NCI-H1436 (cell line): ENCODE measurements at places on chromosomes 6 and 20.

GRCh38 chr20:58828136-58828535, 22.6 kb downstream of the GNAS-AS1 start:
- DNase-seq, result no peak

DNA sequence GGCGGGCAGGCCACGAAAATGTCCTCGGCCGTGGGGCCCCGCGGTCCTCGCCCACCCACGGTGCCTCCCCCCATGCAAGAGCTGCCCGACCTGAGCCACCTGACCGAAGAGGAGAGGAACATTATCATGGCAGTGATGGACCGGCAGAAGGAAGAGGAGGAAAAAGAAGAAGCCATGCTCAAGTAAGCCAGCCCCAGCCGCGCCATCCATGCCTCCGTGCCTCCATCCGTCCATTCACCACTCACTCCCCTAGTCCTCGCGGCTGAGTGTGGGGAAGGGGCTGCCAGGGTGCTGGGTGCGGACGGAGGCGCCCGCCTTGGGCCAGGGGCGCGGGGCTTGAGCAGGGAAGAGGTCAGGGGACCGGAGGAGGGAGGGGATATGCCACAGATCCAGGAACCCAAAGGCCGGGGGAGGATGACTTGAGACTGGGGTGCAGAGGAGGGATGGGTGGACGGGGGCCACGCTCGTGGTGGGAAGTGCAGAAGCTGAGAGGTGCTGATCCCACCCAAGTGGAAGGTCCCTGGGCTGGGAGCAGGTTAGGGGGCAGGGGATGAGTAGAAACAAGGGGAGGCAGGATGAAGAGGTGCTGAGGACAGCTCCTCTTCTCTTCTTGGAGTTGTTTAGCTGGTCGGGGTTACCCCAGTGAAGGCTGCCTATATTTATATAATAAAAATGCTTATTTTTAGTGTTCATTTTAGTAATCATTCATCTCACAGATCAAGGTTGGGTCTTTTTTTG, 825 bp downstream of the RIMS1 start:
- no peak for DNase-seq

GRCh38 chr6:157390273-157391060, 9.5 kb downstream of the ZDHHC14 start:
- DNase-seq, result no peak

- no peak for DNase-seq
Measured at GRCh38 chr20:31835977-31836852, 9.2 kb downstream of the FOXS1 start.

- DNase-seq, result peak; percentile 82
Measured at GRCh38 chr6:18990059-18990978, 603.2 kb downstream of the RNF144B start.

DNA sequence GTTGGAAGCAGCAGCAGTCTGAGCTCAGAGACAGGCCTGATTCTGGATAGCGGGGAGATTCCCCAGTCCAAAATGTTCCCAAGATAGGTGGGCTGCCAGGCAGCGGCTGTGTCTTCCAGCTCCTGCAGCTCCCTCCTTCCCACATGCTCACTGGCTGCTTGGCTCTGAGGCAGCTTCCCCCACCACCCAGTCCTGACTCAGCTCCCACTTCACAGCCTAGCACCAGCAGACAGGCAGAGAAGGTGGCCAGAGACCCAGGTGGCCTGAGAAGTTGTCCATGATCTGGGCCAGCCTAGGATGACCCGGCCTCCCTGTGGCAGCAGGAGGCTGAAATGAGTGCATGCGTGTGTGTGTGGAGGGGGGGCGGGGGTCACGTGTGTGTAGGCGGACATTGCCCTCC, 94.9 kb downstream of the MDGA1 start:
- no peak for DNase-seq

DNA sequence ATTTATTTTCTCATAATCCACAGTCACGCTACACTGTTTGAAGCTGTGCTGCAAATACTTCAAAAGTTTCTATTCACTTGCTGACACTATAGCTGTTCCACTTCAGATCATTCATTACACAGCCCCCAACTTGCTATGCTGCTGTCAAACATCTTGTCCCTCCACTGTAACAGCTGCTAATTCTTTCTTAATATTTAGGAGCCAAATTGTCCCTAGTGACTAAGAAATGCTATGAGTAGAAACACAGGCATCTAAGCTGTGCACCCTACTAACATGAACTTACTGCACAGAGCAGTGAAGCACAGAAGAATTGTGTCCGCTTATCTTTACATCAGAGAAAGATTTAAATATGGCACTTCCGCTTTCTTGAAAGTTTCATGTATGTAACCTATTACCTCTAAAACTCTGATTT, 91.3 kb downstream of the PDE10A start:
- DNase-seq, result no peak

GRCh38 chr6:148563066-148563465, 183.8 kb upstream of the UST start:
- no peak for DNase-seq

- no peak for DNase-seq
Measured at GRCh38 chr20:13638162-13638495, 603 bp downstream of the TASP1 start.

DNA sequence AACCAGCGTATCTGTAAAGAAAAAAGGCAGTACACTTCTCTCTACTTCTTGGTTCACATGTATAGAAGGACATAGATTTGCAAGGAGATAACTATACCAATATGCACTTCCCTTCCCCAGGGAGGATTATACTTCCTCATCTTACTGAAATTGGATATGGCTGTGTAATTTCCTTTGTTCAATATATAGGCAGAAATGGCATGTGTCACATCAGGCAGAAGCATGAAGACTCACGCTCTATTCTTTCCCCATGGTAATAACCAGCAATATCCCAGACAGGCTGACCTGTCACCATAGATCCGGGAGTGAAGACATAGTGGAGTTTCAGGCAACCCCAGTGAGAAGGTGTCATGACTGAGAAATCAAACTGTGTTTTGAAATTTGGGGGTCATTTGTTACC, 518.3 kb downstream of the KIF16B start:
- no peak for DNase-seq

GRCh38 chr20:25022680-25023079, 30.1 kb upstream of the APMAP start:
- no peak for DNase-seq

DNA sequence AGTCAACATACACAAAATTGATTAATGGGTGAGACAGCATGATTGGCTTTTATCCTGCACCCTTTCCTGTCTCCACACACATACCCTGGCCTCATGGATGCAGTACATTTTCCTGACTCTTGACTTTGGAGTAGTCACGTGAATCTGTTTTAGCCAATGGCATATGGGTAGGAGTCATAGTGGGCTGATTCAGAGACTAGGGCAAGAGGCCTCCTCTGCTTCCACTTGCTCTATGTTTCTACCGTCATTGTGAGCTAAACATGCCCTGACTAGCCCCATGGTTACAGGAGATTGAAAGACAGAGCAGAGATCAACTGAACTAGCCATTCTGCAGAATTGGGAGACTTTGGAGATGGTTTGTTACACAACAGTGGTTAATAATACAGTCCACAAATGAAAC, 850.0 kb downstream of the DHX35 start:
- no peak for DNase-seq
